NCI-H446 treated with DMSO at 0.1 percent for 48 hours (cell line): ENCODE measurements at places on chromosomes 12 and 14.

DNA sequence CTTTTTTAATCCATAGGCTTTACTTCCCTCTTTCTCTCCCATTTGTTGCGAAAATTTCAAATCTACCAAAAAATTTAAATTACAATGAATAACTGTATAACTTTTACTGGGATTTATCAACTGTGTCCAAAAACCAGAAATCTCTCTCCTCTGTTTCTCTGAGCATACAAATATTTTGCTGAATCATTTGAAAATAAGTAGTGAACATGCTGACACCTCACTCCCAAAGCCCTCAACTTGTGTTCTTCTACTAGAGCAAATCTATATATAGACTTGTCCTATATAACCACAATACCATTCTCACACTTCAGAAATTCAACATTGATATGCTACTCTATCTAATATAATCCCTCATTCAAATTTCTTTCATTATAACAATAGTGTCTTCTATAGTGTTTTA lies 53.1 kb downstream of the SLCO1C1 start:
- DNase-seq: no peak

- peak; percentile 86 for DNase-seq
These were observed 233.3 kb downstream of the CCDC59 start for GRCh38 chr12:82124711-82125380.

- no peak for DNase-seq
These were observed 279.7 kb upstream of the ATP2B1 start for GRCh38 chr12:89988188-89988915.

- no peak for DNase-seq
These were observed 43.1 kb downstream of the TTC7B start for GRCh38 chr14:90773196-90773486.

GRCh38 chr14:74141703-74142102 lies 56.9 kb downstream of the LIN52 start:
- DNase-seq: no peak
